CD4-positive, alpha-beta T cell treated with Interferon alpha-2 for 1 hour (primary cell): ENCODE measurements at places on chromosomes 12 and 14.

GRCh38 chr12:10884086-10884725 lies at the start of gene PRH1:
Gene PRH1 (minus strand): TSS chr12:10884255. CDS start chr12:10884217, 38 bp downstream.
- DNase-seq, result no peak

GRCh38 chr12:129772501-129773493 lies 131.0 kb downstream of the TMEM132D start:
- DNase-seq, result no peak

- no peak for DNase-seq
These were observed 33.9 kb downstream of the TPH2 start for GRCh38 chr12:71972441-71973074.

DNA sequence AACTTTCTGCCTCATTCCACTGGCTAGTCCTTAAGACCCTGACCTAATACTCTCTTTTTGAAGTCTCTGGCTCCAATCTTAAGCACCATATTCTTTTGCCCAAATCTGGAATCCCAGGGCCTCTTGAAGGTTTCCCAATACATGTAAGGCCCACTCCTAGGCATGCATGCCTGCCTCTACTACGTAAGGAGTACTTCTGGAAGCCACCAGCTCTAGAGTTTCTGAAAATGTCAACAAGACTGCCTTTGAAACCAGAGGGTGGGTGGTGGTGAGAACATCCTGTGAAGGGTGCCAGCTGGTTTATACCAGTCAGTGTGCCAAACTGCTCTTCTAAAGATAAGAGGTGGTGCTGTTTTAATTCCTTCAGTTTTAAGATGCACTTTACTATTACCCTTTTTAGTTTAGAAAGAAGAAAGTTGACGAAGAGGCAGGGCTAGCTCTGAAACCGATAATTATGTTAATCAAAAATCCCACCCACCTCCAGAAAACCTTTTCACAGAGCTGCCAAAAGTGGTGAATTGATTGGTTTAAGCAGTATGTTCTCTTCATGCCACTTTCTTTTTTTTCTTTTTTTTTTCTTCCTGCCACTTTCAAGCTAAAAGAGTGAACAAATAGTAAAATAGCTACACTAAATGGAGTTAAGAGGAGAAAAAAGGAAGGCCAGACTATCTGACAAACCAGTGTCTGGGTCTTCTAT lies 8.7 kb upstream of the WDR89 start:
- peak; percentile 52 for DNase-seq

- no peak for DNase-seq
These were observed 28.7 kb downstream of the CAMKK2 start for GRCh38 chr12:121267822-121268221.

DNA sequence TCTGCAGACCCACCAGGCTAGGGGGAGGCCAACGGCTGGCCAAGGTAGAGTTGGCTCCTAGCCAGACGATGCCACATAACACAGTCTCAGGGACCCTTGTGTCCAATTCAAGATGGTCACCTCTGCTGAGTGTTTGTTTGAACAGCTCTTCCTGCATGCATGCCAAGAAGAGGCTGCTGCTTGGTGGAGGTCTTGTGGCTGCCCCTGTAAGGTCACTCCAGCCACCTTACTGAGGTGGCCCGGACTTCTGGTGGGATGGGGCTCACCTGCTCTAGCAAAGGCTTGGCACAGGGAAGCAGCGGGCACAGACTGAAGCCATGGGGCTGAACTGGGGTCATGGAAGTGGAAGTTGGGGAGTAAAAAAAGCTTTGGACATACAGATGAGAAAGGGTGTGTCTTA lies 210.3 kb downstream of the GLT1D1 start:
- no peak for DNase-seq

DNA sequence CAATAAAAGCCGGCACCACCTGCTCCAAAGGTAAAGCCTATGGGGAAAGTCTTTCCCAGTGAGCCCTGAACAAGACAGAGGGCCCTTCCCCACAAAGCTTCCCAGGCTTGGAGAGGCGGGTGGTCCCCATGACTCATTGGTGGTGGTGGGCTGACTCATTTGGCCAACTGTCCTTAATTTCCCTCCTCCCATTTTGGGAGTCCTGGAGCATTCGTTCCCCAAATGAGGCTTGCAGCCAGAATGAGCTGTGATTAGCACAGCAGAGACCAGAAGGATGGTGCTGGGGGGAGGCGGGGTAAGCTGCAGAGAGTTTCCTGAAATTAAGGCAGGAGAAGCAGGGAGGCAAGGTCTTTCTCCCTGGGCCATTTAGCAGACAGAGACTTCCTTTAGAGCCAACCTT lies 241.7 kb downstream of the DPF3 start:
- no peak for DNase-seq

DNA sequence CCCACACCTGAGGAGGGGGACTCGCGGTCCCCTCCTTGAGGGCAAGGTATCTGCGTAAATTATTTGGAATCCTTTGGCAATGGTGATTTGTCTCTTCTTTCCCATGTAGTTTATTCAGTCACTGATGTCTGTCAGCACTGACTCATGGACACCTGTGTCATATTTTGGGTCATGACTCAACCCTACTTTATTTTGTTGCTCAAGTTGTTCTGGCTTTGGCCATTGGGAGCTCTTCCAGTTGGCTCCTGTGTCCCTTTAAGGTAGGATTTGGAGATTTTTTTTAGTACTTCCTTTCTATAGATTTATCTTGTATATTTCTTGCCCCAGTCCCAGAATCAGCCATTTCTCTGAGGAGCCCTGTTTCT lies 47.4 kb upstream of the C14orf180 start:
- DNase-seq, result no peak

DNA sequence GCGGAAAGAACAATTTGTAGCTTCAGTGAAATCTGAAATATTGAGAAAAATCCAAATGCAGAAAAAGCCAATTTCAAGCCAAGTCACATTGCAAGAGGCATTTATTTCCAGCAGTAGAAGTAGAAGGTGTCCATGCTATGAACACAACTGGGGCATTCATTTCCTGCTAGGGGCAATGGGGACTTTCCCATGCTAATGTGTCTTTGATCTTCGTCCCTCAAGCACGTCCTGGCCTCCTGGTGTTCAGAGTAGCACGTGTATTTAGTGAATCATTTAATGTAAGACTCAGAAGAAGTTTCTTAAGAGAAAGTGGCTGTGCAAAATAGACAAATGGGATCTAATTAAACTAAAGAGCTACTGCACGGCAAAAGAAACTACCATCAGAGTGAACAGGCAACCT lies 267.9 kb downstream of the TMEM132C start:
- DNase-seq, result no peak

DNA sequence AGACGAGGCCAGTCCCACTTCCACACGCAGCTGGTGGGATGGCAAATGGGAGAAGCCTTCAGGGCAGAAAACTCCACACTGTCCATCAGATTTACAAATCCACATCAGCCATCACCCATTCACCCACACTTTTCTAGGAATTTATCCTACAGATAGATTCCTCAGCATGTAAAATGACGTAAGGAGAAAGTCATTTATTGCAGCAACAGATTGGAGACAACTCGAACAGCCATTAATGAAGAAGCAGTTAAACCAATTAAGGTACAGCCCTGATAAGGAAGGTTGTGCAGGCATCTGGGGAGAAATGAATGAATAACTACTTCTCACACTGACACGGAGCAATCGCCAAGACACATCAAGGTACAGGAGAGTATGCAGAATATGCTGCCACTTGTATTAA lies 26.2 kb downstream of the PRKAB1 start:
- DNase-seq, result no peak

DNA sequence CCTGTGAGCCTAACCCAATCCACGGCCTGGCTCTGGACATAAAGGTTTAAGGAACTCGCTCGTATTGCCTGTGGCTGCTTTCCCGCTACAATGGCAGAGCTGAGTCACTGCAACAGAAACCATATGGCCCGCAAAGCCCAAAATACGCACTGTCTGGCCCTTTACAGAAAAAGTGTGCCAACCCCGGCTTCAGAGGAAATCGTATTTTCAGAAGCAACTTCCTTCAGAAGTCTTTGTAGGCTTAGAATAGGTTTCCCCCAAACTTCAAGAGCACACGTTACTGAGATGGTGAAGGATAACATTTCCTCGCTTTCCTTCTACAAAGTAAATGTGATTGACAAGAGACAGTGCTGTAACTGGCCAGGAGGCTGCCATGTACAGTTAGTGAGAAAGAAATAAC lies 34.8 kb upstream of the TESC start:
- peak; percentile 28 for DNase-seq

DNA sequence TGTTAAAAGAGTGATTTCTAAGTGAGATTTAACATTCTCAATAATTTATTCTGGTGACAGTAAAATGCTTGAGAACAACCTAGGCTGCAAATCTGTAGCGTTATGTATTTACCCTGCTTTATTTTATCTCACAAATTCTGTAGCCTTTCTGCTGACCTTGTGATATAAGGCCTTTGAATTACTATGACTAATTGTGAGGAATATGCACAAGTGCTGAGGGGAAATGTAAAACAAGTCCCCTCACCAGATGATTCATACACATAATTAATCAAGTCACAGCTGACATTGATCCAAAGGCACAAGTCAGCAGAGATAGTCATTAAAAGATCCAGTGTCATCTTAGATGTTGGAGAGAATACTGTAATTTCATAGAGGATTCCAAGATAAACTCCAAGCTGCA lies 992.7 kb upstream of the USP15 start:
- DNase-seq, result no peak

GRCh38 chr12:11812241-11812585 lies 162.7 kb downstream of the ETV6 start:
- DNase-seq, result no peak

DNA sequence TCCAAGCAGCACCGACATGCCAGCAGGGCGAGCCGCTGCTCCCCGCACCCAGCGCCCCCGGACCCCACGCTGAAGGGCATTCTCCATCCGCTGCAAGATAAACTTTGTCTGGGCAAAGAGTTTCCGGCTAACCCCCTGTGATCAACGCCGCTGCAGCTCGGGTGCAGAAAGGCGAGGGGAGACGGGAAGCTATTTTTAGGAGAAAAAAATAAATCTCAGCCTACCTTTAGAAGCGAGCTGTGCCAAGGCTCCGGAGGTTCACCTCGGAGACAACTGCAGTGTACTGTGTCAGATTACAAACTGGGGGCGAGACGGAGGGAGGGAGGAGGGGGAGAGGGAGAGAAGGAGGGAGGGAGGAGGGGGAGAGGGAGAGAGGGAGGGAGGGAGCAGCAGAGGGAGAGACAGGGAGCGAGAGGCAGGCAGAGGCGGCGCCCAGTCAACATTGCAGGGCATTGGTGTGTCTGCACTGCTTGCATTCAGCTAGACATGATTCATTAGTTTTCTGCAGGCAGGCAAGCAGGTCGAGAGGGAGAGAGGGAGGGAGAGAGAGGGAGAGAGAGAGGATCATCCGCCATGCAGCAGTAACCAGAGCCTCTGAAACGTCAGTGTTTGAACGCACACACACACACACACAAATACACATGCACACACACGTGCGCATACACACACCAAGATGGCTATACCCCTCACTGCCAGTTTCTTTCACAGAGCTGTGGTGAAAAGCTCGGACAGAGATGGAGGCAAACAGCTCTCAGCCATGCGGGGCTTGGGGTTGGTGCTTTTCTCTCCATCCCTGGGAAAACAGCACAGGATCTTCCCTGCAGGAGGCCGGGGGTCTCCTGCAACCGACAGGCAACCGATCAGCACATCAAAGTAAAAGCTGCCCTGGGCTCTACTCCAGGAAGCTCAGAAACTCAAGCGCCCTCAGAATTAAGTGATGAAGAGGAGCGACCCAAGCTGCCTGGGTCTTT lies at the start of gene RIMBP2:
RIMBP2 (minus strand) TSS at position 302 of the 971 bp plus-strand sequence. CDS start 237,286 bp downstream, outside the sequence.
- DNase-seq, result no peak

DNA sequence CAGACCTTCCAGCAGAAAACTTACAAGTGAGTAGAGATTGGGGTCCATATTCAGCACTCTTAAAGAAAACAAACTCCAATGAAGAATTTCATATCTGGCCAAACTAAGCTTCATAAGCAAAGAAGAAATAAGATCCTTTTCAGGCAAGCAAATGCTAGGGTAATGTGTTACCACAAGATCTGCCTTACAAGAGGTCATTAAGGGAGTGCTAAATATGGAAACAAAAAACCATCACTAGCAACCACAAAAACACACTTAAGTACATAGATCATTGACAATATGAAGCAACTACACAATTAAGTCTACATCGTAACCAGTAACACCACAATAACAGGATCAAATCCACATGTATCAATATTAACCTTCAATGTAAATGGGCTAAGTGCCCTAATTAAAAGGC lies 47.1 kb upstream of the CLEC14A start:
- no peak for DNase-seq

GRCh38 chr14:90293766-90294730 lies 37.7 kb downstream of the NRDE2 start:
- DNase-seq, result no peak

GRCh38 chr14:52124791-52125684 lies 56.2 kb upstream of the NID2 start:
- no peak for DNase-seq

- no peak for DNase-seq
These were observed 231.1 kb upstream of the FKBP4 start for GRCh38 chr12:2563709-2564108.

- no peak for DNase-seq
These were observed 26.4 kb downstream of the CPNE8 start for GRCh38 chr12:38878986-38879385.

- no peak for DNase-seq
These were observed 221.2 kb downstream of the SSPN start for GRCh38 chr12:26416550-26416949.

GRCh38 chr14:61894452-61895077 lies 132.3 kb downstream of the SNAPC1 start:
- DNase-seq, result peak; percentile 51

- DNase-seq, result peak; percentile 39
These were observed 201.9 kb downstream of the DAD1 start for GRCh38 chr14:22386924-22387775.

GRCh38 chr14:61730756-61731373 lies 31.4 kb upstream of the SNAPC1 start:
- DNase-seq, result peak; percentile 55

DNA sequence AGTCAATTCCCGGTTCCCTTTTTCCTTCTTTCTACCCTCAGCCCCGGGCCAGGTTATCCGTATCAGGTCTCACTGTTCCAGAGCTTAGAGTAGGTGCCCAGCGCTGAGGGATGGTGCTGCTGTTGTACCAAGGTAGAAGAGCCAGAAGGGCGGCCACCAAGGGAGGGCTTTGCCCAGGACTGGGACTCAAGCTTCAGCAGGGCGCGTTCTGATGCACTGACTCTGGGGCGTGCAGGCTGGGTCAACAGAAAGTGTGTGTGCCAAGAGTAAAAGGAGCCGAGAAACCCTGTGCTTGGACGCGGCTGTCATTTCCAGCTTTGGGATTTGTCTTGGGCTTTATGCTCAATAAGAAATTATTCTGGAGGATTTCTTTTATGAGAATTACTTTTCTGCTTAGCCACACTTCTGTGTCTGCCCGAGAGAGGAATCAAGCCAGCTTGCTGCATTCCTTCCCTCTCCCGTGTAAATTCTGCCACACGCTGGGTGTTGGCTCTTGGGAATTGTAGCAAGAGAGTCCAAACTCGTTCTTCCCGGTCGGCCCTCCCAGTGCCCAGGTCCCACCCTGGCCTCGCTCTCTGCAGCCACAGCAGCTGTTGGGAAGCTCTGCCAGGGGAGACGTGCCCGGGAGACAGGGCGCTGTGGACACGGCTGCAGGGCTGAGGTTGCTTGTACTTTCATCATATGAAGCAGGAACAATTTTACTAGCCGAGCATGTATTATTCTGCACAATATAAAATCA lies 98.0 kb downstream of the FBXL14 start:
- DNase-seq, result no peak

- no peak for DNase-seq
These were observed 85.9 kb downstream of the TTC8 start for GRCh38 chr14:88910386-88910785.

- no peak for DNase-seq
These were observed 690.5 kb downstream of the C12orf50 start for GRCh38 chr12:87338681-87339080.
